Stimulated activated CD4-positive, alpha-beta T cell treated with anti-CD3 and anti-CD28 coated beads, Interleukin-2, amount 100 ng/mL, for 48 hours (primary cell): ENCODE measurements at places on chromosomes 3 and 15.

GRCh38 chr3:112860898-112861297 lies 14.2 kb upstream of the CD200R1L start:
- DNase-seq, result no peak

DNA sequence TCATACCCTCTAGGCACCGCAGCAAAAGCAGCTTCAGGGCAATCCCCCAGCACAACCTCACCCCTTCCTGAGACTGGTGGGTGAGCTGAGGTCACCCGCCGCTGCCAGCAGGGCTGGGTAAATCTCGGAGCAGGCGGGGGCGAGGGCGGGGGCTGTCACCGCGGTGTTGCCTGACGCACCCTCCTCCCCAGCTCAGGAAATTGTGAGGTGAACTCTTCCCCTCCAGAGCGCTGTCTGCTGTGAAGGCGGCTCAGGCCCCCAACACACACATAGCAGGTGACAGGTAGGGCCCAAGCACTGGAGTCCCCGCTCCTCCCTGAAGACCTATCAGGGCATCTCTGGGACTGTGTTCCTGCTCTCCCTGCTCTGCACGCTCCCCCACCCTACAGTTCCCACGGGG lies 30.2 kb upstream of the FURIN start:
- DNase-seq, result peak; percentile 76

- no peak for DNase-seq
Observed at GRCh38 chr3:79844176-79844575, 76.4 kb upstream of the ROBO1 start.

GRCh38 chr3:19644405-19644804 lies 289.6 kb downstream of the EFHB start:
- DNase-seq, result no peak

- no peak for DNase-seq
Observed at GRCh38 chr3:103991461-103992115, 1375.1 kb upstream of the ALCAM start.

- no peak for DNase-seq
Observed at GRCh38 chr3:27630885-27631284, 91.2 kb downstream of the EOMES start.

DNA sequence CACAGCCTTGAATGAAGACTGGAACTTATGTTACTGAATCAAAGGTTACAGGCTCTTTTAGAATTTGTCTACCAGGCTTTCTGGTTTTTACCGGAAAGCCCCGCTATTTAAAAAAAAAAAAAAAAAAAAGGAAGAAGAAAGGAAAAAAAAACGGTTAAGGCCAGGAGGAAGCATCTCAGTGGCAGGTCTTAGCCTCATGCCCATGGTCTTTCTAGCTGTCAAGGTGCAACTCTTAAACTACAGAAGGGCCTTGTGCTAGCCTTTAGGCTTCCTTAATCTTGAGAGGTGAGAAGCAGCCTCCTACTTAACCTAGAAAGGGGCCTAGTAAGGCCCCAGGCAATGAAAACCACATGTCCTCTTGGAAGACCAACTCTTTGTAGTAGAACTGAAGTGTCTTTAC lies 77.5 kb downstream of the TBC1D5 start:
- DNase-seq, result no peak

- DNase-seq, result no peak
Observed at GRCh38 chr3:133962849-133963248, 66.9 kb downstream of the SLCO2A1 start.

GRCh38 chr15:52028431-52029093 lies 9.5 kb downstream of the MAPK6 start:
- DNase-seq, result no peak

- no peak for DNase-seq
Observed at GRCh38 chr15:100060276-100060926, 281.4 kb downstream of the ADAMTS17 start.

DNA sequence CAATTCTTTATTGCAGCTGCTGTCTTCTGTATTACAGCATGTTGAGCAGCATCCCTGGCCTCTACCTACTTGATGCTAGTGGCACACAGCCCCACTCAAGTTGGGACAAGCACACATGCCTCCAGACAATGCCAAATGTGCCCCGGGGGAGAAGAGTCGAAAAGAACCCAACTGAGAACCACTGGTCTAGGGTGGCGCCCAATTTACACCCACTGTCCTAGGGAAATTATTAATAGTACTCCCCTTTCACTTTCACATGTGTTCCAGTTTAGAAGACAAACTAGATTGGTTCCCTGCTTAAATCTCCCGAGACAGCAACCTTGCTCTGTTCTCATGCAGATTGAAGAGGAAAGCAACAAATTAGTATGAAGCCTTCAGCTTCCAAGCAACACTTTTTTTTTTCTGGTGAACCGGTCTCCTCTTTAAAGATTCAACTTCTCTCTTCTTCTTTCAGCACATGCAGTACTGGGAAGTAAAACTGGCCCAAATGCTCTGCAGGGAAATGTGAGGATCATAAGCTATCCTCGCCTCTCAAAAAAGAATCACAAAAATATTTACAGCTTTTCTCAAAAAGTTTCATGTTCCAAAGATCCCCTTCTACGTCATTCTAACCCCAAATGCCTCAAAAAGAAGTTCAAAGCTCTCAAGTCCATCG lies 823.9 kb upstream of the CFAP20DC start:
- no peak for DNase-seq

DNA sequence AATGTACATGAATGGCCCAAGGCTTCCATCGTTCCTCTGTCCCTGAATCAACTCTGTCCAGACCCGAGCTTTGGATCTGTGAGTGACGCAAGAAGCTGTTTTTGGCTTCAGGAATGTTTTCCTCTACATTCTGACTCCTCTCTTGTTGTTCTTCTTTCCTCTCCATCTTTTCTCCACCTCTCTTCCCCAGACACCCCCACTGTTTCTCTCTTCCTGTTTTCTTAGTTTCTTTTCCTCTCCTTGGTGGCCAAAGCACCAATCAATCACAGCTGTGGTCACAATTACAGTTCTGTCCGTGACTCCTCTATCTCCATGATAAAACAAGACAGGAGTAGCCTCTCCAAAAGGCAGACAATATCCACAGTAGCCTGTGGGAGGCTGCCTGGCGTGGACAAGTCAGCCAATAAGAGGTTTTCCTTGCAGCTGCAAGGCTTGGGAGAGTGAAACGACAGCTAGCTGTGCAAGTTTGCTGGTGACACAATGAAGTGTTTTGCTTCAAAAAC lies 4.9 kb upstream of the TMEM212 start:
- no peak for DNase-seq

DNA sequence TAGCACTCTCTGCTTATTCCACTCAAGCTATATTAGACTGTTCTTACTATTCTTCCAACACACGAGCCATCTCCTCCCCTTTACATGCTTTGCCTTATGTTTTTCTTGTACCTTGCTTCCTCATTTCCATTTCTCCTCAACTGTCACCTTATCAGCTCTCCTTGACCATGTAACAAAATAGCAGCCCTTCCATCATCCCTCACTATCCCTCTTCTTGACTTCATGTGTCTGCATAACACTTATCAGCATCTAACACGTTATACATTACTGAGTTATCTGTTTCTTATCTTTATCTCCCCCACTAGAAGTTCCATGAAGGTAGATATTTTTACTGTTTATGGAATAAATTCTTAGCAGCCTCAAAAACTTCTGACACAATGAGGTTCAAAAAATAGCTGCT lies 45.3 kb downstream of the TRPM7 start:
- DNase-seq, result no peak

DNA sequence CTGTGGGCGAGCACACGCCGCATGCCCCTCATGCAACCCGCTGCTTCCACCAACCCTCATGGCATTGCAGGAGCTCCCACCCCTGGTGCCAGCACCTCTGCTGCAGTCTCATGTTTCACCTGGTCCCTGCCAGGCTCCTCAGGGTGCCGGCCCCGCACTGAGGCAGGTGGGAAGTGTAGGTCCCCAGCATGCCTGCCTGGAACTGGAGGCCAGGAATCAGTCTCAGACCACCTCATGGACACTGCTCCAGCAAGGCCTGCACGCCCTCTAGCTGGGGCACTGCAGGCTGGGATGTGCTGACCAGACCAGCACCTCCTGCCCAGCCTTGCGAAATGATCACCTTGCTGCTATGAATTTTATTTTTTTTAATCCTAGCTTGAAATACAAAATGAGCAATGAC lies 39.1 kb downstream of the OCA2 start:
- no peak for DNase-seq

DNA sequence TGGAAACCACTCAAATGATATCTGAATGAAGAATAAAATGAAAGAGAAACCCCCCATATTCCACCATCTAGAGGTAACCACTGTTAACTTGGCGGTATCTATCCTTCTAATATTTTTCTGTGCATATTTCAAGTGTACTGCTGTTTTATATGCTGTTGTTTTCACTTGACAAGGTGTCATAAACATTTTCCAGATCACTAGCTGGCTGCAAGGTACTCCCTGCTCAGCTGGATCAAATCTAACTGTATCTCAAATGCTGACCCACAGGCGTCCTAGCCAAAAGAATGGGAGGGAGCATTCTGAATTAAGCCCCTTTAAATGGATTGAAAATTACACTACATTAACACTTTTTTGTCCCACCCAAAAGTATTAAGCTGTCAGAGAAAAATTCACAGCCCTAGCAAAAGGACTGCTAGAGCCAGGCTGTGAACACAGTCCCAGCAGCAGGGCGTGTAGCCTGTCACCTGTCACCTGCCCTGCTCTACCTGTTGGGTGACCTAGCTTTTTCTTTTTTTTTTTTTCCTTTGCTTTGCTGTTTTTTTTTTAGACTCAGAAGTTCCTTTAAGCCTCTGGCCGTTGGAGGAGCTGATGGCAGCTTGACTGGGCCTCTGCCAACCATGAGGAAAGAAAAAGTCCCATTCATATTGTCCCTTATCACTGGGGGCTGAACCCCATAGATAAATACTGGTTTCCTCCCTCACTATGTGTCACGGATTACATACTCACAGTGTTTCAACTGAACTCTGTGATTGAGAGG lies 93.7 kb upstream of the TSC22D2 start:
- no peak for DNase-seq

GRCh38 chr3:125482406-125482805 lies 37.6 kb downstream of the SNX4 start:
- DNase-seq, result no peak

- DNase-seq, result no peak
Observed at GRCh38 chr15:95017666-95018328, 786.4 kb downstream of the MCTP2 start.

GRCh38 chr3:106276151-106276550 lies 407.3 kb upstream of the CBLB start:
- no peak for DNase-seq

- DNase-seq, result no peak
Observed at GRCh38 chr3:169847896-169848295, 21.8 kb downstream of the LRRC31 start.

DNA sequence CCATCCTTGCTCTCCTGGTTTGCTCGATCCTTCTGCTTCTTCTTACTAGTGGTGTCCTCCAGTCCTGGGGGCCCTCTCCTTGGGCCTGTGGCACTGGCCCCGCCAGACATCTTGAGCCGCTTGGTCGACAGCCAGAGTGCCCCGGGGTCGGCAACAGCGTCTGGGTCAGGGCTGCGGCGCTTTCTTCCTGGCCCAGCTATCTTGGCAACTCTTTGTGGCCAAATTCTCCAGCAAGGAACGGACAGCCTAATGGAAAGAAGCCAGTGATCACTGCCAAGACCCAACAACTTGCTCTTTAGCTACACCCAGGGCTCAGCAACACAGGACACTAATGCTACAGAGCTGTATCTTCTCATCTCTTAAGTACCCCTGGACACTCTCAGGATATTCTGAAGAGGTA lies 1.6 kb downstream of the USP19 start:
- no peak for DNase-seq

GRCh38 chr3:41661796-41662195 lies 300.1 kb downstream of the ULK4 start:
- no peak for DNase-seq

DNA sequence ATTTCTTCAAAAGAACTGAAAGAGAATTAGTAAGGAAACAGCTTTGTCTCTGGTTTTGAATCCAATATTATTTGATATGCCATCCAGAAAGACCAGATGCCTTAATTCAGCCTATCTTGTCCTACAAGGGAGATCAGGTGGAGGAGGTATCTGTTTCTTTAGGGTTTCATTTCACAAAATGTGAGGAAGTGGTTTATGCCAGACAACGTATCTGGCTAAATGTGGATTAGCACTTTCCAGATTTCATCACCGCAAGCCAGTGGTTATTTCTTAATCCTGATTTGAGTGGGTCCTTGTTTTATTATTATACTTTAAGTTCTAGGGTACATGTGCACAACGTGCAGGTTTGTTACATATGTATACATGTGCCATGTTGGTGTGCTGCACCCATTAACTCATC lies 271.1 kb downstream of the EBLN2 start:
- no peak for DNase-seq

- no peak for DNase-seq
Observed at GRCh38 chr15:93048759-93049161, 40.3 kb downstream of the RGMA start.

DNA sequence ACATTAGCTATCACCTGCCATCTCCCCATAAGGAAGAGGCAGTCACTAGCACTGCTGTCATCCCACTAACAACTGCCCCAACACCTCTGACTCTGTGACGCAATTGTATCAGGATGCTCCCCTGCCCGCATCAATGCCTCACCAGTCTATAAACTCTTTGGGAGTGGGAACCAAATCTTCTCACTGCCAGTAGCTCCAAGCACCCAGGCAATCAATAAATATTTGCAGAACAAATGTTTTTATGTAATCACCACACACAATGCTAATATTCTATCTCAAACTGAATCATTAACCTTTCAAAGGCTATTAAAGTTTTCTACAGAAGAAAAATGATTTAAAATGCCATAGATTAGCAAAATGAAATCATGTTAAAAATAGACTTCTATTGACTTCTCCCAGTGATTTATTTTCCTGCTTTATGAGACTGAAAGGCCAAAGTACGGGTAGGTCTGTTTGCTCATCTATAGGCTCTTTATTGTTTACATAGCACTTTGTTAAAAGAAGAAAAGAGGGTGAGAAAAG lies 131.3 kb downstream of the PLD1 start:
- DNase-seq, result no peak

GRCh38 chr15:73751899-73752805 lies 999 bp downstream of the INSYN1 start:
- DNase-seq, result no peak

DNA sequence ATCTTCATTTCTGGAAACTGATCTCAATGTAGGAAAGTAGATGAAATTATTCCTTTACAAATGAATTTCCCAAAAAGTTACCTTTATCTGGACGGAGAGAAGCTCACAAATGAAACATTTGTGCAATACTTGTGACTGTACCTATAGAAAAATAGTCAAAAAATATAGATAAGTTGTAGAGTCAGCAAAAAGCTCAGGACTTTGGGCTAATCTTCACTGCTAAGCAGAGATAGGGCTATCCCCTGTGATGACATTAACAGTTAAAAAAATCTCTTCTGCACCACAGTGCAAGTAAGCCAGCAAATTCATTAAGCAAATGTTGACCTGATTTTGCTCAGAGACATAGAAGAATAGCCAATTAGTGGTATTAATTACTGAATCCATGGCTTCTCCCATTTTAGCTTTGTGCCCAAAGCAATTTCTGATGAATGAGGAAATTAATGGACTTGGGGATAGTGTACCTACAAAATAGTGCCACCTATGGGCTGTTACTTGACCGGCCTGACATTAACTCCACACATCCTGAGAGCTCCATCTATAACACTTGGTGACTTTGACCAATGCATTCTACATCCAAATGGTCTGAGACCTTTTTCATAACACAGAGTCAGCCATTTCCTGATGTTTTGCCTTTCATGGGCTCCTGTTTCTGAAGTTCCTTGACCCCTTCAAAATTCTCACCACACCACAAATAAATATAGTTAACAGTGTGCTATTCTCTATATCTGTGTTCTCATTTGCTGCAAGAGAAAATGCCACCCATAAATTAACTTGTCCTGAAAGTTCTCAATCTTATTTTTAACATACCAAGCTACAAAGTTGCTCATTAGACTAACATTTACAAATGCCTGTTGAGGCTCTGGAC lies 105.0 kb downstream of the SSR3 start:
- DNase-seq, result no peak

- DNase-seq, result no peak
Observed at GRCh38 chr3:161498259-161498921, 1.8 kb downstream of the OTOL1 start.
